ENCODE measurements at places on chromosomes 3 and 15.

GRCh38 chr3:127066635-127067034 is 83.7 kb downstream of the PLXNA1 start:
- no peak for DNase-seq

GRCh38 chr15:52857937-52858781 is 68.0 kb upstream of the ONECUT1 start:
- DNase-seq = no peak

DNA sequence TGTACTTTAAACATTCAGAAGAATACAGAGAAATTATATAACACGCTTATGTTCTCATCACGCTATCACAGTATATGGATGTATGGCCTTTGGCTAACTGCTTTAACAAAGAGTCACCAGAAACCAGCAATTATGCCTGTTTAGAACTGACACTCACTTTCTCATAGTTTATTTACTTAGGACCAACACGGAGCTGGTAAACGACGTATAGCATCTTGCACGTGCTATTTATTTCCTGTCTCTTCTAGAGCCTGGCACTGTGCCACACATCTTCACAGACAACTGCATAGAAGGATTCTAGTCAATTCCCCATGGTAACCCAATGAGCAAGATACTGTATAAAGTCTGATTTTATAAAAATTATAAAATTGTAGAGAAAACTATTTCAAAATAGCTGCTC is 43.6 kb downstream of the TBC1D2B start:
- DNase-seq = no peak

DNA sequence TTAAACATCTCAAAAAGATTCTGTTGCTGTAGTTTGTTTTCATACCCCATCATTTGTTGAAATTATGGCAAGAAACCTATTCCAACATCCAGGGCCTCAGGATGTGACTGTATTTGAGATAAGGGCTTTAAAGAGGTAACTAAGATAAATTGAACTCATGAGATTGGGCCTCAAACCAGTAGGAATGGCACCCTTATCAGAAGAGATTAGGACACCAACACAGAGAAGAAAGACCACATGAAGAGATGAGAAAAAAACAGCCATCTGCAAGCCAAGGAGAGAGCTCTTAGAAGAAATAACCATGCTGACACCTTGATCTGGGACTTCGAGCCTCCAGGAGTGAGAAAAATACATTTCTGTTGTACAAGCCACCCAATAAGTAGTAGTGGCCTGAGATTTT is 157.7 kb downstream of the CGGBP1 start:
- no peak for DNase-seq

- no peak for DNase-seq
These were observed 144.1 kb downstream of the LRRK1 start for GRCh38 chr15:101063212-101063611.
